ENCODE measurements at places on chromosomes 7 and 10.

DNA sequence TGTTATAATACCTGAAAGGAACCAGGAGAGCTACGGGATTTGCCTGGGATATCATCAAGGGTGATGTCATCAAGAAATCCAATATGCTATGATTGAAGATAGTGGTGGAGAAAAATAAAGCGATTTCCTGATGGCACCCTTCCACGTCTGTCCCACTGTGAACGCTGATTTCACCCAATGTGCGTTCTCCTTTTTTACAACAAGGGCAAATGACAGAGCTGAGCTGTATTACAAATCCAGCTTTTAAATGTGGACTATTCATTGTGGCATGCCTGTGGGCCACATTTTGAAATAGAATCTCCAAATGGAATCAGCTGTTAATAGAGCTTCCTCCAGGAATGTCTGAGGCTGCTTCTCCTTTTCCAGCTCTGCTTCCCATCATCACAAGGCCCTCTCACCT lies 23.3 kb downstream of the SLC13A4 start:
- no peak for DNase-seq

DNA sequence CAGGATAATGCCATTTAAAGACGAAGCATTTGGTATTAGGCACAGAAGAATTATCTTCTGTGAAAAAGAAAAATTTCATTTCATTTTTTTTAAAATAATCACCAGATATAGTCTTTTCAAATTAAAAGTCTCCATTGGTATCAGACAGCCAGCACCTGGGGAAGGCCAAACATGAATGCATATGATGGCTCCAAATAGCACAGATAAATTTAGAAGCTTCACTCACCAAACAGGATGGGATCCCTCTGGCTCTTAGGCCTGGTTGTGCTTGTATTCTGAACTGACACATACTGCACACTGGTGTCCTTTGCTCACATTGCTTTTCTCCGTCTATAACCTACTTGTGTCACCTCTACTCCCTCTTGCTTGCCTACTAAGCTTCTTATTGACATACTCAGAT lies 169.5 kb upstream of the CHRM2 start:
- no peak for DNase-seq

DNA sequence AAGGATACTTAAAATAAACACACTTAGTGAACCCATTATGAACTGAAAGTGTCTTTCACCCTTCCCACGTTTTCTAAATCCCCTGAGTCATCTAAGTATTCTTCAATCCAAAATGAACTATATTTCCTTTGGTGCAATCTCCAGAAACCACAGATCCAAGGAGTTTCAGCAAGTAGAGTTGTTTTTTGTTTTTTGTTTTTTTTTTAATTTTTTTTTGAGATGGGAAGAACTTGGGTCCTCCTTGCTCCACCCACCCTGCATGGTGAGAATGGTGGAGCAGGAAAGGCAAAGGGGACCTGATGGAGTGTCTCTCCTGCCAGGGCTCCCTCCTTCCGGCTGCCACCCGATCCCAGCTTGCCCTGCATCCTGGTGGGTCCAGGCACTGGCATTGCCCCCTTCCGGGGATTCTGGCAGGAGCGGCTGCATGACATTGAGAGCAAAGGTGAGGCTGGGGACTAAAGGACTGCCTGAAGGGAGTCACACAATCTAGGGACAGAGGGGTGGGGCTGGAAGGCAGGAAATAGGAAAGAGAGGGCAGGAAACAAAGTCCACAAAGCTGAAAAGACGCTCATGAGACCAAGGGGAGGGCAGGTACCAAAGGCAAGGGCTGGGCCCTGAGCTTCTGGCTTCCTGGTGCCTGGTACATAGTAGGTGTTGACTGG lies 12.1 kb downstream of the ATG9B start:
- DNase-seq, result no peak

DNA sequence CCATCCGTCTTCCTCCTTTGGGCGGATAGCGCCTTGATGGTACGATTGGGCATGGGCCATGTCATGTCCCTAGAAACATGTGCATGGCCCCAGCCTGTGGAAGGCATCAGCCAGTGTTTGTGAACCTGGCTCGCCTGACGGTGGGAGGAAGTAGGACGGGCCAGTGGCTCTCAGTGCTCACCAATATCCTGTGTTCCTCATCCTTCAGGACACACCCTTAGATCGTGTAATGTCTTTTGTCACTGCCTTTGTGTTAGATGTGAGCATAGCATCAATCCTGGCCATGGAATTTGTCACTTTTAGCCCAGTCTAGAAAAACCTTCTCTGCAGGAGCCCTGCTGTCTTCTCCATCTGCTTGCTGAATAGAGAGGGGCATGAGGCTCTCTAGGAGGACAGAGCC lies 77.6 kb downstream of the PFKFB3 start:
- DNase-seq, result no peak

GRCh38 chr10:59878289-59878688 lies 28.1 kb downstream of the CCDC6 start:
- peak; percentile 28 for DNase-seq

DNA sequence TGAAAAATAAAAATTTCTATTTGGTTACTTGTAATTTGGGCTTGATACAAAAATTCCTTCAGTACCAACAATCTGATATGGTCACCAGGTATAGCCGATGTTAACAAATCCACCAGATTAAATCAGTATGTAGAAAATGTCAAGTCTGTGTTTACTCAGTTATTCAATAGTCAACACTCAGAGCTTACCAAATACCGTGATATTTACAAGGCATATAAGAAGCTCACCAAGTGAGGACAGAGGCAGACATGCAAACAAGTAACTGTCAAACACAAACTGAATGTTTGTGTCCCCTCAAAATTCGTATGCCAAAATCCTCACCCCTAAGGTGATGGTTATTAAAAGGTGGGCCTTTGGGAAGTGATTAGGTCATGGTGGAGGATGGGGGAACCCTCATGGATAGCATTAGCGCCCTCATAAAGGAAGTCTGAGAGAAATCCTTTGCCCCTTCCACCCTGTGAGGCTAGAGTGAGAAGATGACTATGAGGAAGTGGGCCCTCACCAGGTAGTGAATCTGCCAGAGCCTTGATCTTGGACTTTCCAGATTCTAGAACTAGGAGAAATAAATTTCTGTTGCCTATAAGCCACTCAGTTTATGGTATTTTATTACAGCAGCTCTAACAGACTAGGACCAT lies 63.1 kb downstream of the TES start:
- DNase-seq, result no peak

- DNase-seq, result peak; percentile 83
These were observed 48.1 kb downstream of the PDLIM1 start for GRCh38 chr10:95242581-95243317.

GRCh38 chr10:109743574-109743973 lies 179.7 kb downstream of the XPNPEP1 start:
- peak; percentile 8 for DNase-seq

GRCh38 chr7:17548014-17548653 lies 249.7 kb downstream of the AHR start:
- DNase-seq, result no peak

GRCh38 chr7:73908123-73908611 lies 47.2 kb downstream of the TMEM270 start:
- DNase-seq, result no peak

DNA sequence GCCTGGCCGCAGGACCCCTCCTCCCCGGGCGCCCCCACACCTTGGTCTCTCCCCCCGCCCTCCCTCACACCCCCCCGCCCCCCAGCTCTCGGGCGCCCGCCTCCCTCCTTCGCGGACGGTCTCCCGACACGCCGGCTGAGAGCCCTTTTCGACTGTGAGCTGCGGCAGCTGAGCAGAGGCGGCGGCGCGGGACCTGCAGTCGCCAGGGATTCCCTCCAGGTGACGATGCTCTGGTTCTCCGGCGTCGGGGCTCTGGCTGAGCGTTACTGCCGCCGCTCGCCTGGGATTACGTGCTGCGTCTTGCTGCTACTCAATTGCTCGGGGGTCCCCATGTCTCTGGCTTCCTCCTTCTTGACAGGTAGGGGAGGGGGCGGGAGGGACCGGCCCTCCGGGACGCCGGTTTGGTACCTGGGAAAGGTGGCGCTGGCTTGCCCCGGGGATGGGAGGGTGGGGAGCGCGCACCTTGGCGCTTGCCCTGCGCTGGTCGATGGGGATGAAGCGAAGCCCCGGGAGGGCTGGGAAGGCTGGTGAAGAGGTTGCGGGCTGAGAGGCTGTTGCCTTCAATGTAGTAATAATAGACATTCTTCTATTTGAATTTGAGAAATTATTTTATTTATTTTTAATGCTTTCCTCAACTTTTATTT lies at the start of gene BMPER:
BMPER (plus strand) TSS at position 151 of the 644 bp plus-strand sequence; CDS start at position 226, 75 bp downstream.
- DNase-seq, result no peak

DNA sequence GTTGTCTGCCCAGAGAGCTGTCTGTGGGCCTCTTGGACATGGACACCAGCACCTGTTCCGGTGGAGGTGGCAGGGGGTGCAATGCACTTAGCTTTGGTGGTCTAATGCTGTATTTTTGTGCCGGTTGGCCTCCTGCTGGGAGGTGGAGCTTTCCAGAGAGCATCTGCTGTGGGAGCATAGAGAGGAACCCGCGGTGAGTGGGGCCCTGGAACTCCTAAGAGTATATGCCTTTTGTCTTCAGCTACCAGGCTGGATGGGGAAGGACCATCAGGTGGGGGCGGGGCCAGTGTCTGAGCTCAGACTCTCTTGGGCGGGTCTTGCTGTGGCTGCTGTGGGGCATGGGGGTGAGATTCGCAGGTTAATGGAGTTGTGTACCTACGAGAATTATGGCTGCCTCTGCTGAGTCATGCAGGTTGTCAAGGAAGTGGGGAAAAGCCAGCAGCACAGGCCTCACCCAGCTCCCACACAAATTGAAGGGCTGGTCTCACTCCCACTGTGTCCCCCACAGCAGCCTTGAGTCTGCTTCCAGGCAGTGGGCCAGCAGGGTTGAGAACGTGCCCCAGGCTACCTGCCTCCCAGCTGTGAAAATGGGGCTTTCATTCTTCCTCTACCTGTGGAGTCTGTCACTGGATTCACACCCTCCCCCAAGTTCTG lies 29.0 kb downstream of the JAKMIP3 start:
- no peak for DNase-seq

- no peak for DNase-seq
These were observed 145.4 kb upstream of the ADARB2 start for GRCh38 chr10:1882728-1883127.
